ENCODE measurements at places on chromosomes 4 and X. TPM values are rescaled to one million over a fixed set of nuclear protein-coding genes. Genes with fewer than 3 reads are reported as not detected.
A peak's percentile ranks its signal among the peaks of the same experiment; 100 is the strongest.

TRPC5OS gene
- total RNA-seq, result not detected

RTL9 gene
- 0.17 TPM for total RNA-seq

CLDN2 gene
- total RNA-seq, result not detected

GRCh38 chrX:19571711-19572110, 56.4 kb upstream of the MAP3K15 start:
- no peaks in the 10 kb centered on the region for H3K4me1 ChIP-seq
- H3K27ac ChIP-seq, result no peak overlapping the region
- no peaks in the 10 kb centered on the region for H3K36me3 ChIP-seq
- DNase-seq, result no peak
- H3K27me3 ChIP-seq, result no peaks in the 10 kb centered on the region

DNA sequence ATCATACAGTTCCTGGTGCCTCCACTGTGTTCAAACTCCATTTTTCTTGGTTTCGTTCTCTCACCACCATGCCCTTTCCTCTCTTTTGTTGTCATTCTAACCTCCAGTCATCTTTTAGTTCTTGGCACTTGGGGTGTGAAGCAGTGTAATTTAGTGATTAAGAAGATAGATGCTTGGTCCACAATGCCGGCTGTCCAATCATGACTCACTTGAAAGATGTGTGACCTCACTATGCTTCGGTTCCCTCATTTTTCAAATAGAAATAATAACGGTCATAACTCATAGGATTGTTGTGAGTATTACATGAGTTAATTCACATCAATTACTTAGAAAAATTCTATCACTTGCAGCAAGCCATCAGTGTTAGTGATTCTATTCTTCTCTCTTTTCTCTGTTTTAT, 327.8 kb downstream of the ADGRL3 start:
- peak; percentile 11 for DNase-seq
- H3K27ac ChIP-seq, result no peak overlapping the region
- H3K27me3 ChIP-seq, result no peaks in the 10 kb centered on the region
- no peaks in the 10 kb centered on the region for H3K4me1 ChIP-seq

- H3K27me3 ChIP-seq, result no peaks in the 10 kb centered on the region
- H3K36me3 ChIP-seq, result peaks cover 3% of the 10 kb centered on the region
- H3K27ac ChIP-seq, result no peak overlapping the region
- DNase-seq, result peak; percentile 54
- H3K4me3 ChIP-seq, result no peak overlapping the region
- H3K4me1 ChIP-seq, result no peaks in the 10 kb centered on the region
Measured at GRCh38 chr4:8599657-8600056, 7.1 kb downstream of the CPZ start.

GRCh38 chrX:85365370-85365995, 14.0 kb downstream of the POF1B start:
- DNase-seq, result no peak
- H3K27me3 ChIP-seq, result no peaks in the 10 kb centered on the region
- H3K36me3 ChIP-seq, result no peaks in the 10 kb centered on the region
- H3K27ac ChIP-seq, result no peak overlapping the region
- no peaks in the 10 kb centered on the region for H3K4me1 ChIP-seq

GRCh38 chrX:9164533-9165426, 130.9 kb upstream of the FAM9B start:
- no peak overlapping the region for H3K27ac ChIP-seq
- H3K27me3 ChIP-seq, result no peaks in the 10 kb centered on the region
- no peaks in the 10 kb centered on the region for H3K36me3 ChIP-seq
- peak; percentile 57 for DNase-seq
- no peaks in the 10 kb centered on the region for H3K4me1 ChIP-seq

GRCh38 chr4:110710070-110710469, 87.2 kb upstream of the PITX2 start:
- no peak for DNase-seq
- H3K27me3 ChIP-seq, result no peaks in the 10 kb centered on the region
- H3K36me3 ChIP-seq, result no peaks in the 10 kb centered on the region
- no peak overlapping the region for H3K4me3 ChIP-seq
- no peaks in the 10 kb centered on the region for H3K4me1 ChIP-seq
- no peak overlapping the region for H3K27ac ChIP-seq

DNA sequence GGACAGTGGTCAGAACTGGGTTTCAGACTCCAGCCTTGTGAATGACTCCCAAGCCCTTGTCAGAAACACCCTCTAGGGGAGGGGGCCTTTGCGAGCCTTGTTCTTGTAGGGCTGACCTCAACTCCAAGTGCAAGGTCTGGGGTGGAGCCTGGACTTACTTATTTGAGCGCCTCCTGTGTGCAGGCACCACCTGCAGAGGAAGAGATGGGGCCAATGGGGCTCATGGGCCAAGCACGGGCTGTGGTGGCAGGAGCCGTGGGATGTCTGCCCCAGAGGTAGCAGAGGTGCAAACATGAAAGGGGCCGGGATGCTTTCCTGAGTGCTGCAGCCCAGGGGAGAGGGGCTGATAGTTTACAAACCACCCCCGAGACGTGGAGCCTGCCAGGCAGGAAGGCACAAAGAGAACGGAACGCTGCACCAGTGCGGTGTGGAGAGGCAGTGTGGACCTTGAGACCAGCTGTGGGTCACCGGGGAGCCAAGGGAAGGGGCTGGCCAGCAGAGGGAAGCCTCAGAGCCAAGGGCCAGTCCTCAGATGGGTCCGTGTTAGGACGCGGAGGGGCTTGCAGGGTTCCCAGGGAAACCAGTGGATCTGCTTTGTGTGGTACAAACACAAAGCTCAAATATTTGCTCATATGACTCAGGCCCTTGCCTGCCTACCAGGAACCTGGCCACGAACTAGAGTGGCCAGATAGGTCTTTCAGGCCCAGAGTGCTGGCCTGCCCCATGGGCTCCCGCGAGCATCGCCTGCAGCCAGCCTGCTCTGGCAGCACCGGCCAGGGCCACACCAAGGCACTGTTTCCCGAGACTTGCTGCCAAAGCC, 8.7 kb upstream of the TADA2B start:
- H3K27ac ChIP-seq, result no peak overlapping the region
- H3K4me3 ChIP-seq, result no peak overlapping the region
- no peaks in the 10 kb centered on the region for H3K27me3 ChIP-seq
- H3K36me3 ChIP-seq, result peaks cover 5% of the 10 kb centered on the region

- no peak for DNase-seq
- no peaks in the 10 kb centered on the region for H3K36me3 ChIP-seq
- H3K27ac ChIP-seq, result no peak overlapping the region
- H3K4me1 ChIP-seq, result no peaks in the 10 kb centered on the region
Measured at GRCh38 chr4:1115528-1116293, 2.3 kb upstream of the RNF212 start.

All from fibroblast of lung (primary cell).